ENCODE measurements at places on chromosomes 7 and 10.

GRCh38 chr10:70753026-70753663 is 32.0 kb downstream of the TBATA start:
- DNase-seq = no peak

- DNase-seq = no peak
Observed at GRCh38 chr10:98916526-98917125, 319.0 kb downstream of the HPSE2 start.

- DNase-seq = no peak
Observed at GRCh38 chr7:44530990-44531389, 10.1 kb downstream of the NPC1L1 start.

- no peak for DNase-seq
Observed at GRCh38 chr7:9242636-9243035, 809.2 kb downstream of the NXPH1 start.

GRCh38 chr10:3287572-3288445 is 115.2 kb upstream of the PITRM1 start:
- no peak for DNase-seq

- DNase-seq = no peak
Observed at GRCh38 chr7:112162142-112162766, 43.9 kb downstream of the DOCK4 start.

DNA sequence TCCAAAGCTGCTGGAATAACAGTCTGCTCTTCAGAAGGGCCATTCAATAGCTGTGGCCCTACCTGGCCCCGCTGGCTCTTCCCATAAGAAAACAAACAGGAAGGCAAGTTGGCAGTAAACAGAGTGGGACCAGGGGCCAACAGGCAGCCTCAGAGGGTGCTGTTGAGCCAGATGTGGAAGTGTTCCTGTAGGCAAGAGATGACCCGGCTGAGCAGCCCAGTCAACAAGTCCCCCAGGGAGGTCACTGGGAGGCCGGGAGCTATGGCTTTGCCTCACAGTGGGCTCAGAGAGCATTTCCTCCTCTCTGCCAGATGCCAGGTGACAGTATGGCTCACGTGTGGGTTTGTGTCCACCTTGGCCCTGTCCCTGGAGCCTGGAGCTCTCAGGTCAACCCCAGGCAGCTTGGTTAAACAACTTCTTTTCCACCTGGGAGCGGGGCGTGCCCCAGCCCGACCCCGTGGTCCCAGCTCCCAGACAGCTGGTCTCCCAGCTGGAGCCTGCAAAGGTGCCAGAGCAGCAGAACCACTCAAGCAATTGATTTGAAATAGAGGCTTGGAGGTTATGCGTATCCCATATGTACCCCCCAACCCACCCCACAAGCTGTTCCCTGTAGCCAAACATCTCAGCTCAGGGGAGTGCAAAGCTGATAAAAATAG is 33.8 kb upstream of the LOXL4 start:
- no peak for DNase-seq

DNA sequence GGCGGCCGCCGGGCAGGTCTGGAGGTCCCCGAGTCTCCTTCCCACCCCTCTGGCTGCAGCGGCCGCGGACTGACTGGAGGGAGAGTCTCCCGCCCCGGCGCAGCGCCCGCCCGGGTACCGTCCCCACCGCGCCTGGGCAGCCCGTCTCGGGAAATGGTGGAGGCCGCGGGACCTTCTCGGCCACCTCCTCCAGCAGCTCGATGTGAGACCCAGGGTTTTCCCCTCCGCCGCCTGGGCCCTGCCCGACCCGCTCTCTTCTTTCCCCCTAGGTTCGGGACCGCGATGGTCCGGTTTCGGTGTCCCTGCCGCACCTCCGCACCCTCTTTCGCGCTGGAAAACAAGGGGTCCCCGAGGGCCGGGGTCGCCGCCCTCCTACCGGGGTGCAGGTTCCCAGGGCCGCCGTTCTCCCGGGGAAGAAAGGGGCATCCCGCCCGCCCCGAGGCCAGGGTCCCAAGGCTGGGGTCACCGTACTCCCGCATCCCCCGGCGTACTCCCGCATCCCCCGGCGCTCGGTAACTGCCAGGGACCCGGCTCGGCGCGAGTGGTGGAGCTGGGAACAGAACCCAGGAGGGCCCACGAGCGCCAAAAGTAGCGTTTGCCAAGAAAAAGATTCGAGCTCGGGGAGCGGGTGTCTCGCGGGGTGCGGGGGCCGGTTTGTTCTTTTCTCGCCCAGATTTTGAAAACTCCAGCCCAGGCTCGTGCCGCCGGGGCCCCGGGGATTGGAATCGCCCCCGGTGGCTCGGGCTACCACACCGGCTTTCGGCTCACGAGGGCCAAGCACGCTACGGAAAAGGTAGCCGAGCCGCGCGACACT is 3.4 kb downstream of the TNRC18 start:
- DNase-seq = no peak

GRCh38 chr7:107856806-107857540 is 34.0 kb upstream of the DLD start:
- DNase-seq = no peak

GRCh38 chr7:27459021-27459730 is 203.5 kb downstream of the HIBADH start:
- no peak for DNase-seq

DNA sequence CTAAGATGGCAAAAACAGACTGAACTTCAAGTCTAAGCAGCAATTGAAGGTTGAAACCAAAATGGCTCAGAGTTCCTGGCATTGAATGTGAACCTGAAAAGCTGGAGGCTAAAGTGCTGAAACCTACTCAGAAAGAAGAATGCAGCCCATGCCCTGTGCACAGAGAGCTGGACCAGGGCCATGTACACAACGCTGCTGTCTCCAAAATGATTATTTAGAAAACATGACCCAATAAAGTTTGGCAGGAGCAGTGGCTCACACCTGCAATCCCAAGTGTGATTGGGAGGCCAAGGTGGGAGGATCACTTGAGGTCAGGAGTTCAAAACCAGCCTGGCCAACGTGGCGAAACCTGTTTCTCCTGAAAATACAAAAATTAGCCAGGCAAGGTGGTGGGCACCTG is 158.9 kb downstream of the AKR1D1 start:
- no peak for DNase-seq

GRCh38 chr10:119495545-119495944 is 47.0 kb downstream of the RGS10 start:
- DNase-seq = no peak
